Effector memory CD4-positive, alpha-beta T cell (primary cell): ENCODE measurements at places on chromosomes 2 and 18.
A peak's percentile ranks its signal among the peaks of the same experiment; 100 is the strongest.

DNA sequence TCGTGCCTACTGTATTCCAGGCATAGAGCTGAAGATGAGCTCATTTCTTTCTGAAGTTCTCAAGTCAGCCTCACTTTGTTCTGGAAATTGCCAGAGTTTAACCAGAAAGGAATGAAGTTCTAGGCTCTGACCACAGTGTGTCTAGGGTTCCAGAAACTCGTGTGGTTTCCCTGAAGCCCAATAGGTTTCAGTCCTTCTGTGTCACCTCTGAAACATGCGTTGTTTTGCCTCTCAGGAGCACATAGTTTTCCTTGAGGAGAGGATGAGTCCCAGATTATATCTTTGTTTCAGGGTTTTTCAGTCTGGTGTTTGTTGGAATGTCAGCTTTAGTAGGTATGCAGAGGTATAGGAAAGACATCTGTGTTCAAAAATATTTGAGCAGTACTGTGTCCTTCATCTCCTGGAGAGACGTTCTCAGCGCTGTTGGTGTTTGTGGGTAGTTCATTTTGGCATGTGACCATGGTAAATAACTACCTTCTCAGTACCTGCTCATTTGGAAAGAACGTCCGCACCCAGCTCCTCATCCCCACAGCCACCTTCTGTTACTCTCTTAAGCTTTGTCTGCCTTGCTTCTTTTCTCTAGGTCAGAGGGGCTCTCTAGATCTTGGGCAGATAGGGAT, 56.6 kb downstream of the RALBP1 start:
- DNase-seq: no peak

- no peak for DNase-seq
Observed at GRCh38 chr2:18077231-18077630, 198.8 kb downstream of the KCNS3 start.

GRCh38 chr2:222352981-222353380, 54.2 kb upstream of the PAX3 start:
- DNase-seq: no peak

DNA sequence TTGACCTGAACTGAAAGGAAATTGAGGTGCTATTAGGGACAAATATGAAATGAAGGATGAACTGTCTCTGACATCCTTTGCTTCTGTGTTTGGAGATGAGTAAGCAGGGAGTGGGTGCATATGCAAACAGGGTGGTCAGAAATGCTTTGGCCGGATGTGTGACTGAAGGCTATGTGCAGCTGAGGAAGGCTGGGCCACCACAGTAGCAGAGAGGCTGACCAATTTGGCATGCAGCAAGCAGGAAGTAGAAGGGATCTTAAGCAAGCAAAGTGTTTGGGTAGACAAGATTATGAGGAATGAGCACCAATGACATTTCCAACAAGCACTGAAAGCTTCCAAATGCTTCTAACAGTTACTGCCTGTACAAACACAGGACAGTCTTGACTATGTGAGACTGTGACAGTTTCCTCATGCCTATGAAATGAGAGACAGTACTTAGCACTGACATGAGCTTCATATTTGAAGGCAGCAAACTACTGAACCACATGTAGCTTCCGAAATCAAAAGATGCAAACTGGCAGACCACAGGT, 3.3 kb upstream of the ACTR3 start:
- DNase-seq: no peak

- DNase-seq: no peak
Observed at GRCh38 chr2:186302263-186302662, 183.8 kb upstream of the ZC3H15 start.

DNA sequence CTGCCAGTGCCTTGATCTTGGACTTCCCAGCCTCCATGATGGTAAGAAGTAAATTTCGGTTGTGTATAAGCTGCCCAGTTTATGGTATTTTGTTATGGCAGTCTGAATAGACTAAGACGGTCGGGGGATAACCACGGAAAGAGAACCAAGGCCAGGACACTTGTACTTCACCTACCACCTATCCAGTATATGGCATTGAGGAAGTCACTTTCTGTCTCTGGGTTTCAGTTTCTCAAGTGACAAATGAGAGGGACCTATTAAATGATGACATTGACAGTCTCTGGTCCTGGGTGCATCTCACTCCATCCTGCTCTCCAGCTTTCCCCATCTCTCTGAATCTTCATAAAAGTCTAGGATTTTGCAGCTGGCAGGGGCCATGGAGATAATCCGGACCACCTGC, 183.8 kb upstream of the MSH6 start:
- no peak for DNase-seq

- no peak for DNase-seq
Observed at GRCh38 chr18:54329787-54330186, 27.9 kb downstream of the STARD6 start.

GRCh38 chr18:77316641-77317040, 67.0 kb downstream of the GALR1 start:
- no peak for DNase-seq

- no peak for DNase-seq
Observed at GRCh38 chr2:189318761-189319160, 122.5 kb upstream of the WDR75 start.

GRCh38 chr2:207334624-207335371, 169.1 kb upstream of the KLF7 start:
- DNase-seq: no peak

DNA sequence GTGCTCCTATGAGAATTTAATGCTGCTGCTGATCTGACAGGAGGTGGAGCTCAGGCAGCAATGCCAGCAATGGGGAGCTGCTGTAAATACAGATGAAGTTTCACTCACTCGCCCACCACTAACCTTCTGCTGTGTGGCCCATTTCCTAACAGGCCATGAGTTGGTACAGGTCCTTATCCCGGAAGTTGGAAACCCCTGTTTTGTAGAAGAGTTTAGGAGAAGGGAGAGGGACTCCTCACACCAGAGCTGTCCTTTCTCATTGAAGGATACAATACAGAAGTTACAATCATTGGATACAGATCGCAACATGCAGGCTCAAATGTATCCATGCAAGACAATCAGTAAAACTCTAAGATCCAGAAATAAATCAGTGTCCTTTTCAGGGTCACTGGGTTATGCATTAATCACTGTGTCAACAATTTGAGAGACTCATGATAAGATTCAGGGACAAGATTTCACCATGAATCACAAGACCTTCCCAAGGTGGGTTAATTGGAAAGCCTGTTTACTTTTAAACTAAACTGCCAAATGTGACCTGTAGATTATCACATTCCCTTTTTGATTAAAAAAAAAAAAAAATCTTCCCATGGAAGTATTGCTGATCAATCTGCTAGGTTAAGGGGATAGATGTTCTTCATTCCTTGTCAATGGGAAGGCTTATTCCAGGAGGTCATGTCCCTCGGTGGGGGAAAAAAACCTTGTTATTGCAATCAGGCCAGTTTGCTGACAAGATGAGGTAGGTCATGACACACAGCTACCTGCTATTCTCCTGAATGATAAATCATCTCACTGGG, 97.2 kb downstream of the SP100 start:
- DNase-seq: no peak

DNA sequence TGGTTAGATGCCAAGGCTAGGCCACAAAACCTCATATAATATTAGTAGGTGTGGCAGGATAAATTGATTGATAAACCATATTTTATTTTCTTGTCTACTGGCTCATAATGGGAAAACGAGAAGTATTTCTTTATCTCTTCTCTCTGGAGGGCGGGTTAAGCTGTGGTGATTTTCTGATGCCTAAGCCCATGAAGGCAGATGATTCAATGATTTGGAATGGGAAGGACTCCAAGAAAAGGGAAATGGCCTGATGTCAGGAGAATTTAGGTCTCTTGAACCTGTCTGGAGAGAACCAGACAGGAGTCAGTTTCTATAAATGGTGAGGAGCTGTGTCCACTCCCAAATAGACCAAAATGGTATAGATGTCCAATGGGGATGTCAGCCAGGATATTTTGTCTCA, 18.7 kb upstream of the MAP4K3 start:
- DNase-seq: no peak

DNA sequence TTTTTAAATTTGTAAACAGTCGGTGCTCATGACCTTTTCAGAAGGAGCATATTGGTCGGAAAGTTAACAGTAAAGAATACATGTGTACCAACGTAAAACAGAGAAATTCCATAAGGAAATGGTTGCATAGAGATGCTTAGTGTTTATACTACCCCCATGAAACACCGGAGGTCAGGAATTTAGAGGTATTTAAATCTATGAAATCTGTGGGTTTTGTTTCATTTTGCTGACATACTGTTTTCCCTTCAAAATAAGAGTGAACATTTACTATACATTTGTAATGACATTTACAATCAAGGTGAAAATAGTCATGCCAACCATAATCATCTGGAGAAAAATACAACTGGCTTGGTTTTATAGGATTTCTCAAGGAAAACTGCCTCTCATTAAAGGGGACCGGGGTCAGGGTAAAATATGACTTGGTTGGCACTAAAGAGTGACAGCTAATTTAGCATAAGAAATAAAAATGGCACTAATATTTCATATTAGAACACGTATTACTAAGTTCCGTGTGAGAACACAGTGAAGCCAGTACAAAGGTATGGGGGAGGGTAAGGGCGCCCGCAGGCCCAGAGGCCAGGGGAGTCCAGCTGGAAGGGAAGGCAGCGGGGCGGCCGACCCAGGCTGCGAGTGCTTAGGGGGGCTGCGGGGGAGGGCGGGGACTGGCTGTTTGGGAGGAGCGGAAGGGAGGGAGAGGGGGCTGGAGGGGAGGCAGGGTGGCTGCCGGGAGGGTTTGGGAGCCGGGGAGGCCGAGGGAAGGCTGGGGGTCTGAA, 1.1 kb upstream of the RNU4ATAC start:
- peak; percentile 3 for DNase-seq

DNA sequence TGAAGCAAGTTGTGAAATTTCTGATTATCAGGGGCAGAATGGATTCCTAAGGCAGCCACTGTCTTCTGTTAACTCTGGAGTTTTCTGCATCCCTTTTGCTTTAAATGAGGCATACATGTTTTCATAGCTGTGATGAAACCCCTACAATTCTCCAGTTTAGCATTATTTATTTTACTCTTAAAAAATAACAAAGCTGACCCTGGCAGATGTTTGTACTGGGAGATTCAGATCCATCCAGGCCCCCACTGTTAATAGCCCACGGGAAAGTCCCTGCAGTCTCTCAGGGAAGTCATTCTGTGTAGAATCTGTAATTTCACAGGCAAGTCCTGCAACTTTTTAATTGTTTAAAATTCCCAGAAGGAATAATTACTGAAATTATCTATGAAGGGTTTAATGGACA, 353 bp upstream of the SULT1C4 start:
- DNase-seq: no peak

DNA sequence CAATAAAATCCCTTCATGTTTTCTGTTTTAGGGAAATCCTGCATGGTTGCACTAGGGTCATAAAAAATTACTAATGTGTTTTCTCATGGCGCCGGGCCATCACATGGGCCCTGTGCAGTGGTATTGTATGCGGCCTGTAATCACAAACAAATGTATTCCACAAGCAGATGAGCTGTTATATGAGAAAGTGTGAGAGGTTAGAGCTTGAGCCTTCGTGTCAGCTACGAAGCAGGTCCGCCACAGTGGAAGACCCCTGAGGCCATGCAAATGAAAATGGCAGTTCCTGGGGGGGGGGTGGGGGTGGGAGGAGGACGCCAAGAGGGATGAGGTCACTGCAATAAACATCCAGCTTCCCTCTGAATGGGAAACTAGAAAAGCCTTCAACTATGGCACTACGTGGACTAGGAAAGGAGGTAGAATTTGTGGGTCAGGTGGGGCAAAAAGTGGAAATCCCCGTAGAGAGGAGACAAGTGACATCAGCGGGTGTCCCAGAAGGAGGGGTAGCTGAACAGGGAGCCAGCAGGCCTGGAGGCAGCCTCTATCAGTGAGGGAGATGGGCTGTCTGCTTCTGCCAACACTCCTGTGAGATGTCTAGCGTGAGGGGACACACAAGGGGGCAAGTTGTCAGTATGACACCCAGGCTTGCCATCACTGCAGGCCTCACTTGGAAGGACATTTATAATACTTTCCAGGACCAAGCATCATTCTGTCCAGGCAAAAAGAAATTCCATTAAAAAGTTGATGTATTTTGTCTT, 130.3 kb upstream of the CTAGE1 start:
- no peak for DNase-seq

DNA sequence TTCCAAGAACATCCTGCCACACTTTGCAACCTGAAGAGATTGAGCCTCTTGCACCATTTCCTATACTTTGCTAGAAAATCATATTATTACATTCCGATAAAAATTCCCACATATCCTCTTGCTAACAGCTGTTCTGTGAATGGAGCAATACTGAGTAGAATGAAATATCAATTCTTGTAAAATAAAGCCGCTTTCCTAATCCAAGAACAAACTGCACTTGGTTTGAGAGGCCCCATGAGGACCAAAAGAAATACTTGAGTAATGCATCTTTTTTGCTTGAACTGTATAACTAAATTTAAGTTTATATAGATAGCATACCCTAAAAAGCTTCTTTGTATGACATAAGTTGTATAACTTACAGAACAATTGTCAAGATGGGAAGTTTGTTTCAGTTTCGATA, 632.4 kb upstream of the SLC8A1 start:
- no peak for DNase-seq

- DNase-seq: no peak
Observed at GRCh38 chr18:34956663-34957062, 84.5 kb upstream of the MAPRE2 start.

DNA sequence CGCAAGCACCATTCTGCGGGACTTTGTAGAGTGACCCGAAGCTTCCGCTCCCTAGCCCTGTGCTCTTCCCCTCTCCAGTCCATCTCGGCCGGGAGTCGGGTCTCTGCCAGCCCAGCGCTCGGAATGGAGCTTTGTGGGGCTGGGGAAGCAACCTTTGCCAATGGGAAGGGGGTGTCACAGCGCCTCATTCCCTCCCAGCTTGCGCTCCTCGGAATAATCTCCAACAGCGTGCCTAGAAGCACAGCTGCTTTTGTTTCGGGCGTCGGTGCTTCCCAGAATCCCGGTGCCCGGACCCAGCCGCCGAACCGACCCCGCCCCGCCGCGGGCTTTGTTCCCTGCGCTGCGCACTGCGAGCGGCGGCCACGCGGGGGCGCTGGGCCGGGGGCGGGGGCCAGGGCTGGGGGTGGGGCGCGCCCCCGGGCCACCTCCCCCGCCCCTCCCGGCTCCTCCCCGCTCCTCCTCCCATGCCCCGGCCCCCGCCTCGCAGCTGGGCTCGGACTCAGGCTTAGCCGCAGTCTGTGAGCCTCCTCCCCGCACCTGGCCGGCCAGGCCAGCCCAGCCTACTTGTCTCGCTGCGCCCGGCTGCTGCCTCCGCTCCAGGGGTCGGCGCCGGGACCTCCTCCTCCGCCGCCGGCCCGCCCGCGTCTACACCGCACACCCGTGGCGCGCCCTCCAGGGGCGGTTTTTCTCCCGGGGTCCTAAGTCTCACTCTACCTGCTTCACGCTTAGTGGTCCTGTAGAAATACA, 77.7 kb upstream of the SMAD2 start:
- peak; percentile 27 for DNase-seq

DNA sequence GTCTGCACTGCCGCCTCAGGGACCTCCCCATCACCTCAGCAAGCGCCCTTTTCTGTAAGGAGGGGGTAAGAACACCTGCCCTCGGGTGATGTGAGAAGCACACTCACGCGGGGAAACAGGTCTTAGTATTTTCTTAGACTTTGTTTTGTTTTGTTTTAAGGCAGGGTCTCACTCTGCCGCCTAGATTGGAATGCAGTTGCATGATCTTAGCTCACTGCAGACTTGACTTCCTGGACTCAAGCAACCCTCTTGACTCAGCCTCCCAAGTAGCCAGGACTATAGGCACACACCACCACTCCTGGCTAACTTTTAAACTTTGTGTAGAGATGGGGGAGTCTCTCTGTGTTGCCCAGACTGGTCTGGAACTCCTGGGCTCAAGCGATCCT, 37.1 kb downstream of the RAMP1 start:
- DNase-seq: no peak
